ENCODE measurements at places on chromosomes 4 and X.

DNA sequence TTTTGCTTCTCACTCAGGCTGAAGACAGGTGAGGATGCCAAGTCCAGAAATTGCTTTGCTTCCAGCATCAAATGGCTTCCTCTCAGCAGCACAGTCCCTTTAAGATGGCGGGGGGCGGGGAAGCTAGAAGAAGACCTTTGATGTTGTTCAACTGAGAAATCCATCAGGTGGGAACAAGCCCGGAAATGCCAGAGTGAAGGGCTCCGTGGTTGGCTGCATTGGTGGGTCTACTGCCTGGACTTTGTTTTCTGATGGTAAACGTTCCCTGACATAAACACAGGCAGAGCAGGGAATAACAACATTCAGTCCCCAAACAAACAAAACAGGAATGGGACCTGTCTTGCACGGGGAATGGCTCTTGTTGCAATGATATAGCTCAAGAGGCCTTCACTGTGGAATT is 37.3 kb downstream of the APLN start:
- no peak for DNase-seq

GRCh38 chr4:41213625-41214135 is 662 bp downstream of the APBB2 start:
- DNase-seq: no peak

DNA sequence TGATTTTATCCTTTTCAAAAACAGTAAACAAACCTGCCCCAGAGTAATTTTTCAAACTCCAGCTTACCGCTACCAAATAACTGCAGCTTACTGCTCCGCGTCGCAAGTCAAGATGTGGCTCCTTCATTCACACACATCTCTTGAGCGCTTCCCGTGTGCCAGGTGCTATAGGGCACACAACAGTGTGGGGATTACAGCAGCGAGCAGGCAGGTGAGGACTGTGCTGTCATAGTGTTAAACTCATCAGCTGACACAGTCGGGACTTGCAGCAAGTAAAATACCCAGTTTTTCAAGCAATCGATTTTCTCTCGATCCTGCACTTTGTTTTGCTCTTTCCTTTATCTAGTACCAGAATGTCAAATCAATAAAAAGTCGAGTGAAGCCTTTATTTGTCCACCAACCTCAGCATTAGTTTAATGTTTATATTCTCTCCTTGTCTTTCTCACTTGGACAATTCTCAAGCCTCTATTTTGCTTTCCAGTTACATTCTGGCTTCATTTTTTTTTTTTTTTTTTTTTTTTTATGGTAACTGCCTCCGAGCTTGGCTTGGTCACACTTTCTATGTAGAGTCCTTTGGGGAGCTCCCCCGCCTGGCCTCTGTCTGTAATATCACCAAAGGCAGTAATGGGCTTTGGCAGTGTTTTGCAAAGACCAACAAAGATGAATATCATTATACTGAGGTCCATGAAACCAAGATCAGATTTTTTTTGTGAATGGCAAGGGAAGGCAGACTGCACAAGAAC is 8.3 kb upstream of the ASB5 start:
- no peak for DNase-seq

DNA sequence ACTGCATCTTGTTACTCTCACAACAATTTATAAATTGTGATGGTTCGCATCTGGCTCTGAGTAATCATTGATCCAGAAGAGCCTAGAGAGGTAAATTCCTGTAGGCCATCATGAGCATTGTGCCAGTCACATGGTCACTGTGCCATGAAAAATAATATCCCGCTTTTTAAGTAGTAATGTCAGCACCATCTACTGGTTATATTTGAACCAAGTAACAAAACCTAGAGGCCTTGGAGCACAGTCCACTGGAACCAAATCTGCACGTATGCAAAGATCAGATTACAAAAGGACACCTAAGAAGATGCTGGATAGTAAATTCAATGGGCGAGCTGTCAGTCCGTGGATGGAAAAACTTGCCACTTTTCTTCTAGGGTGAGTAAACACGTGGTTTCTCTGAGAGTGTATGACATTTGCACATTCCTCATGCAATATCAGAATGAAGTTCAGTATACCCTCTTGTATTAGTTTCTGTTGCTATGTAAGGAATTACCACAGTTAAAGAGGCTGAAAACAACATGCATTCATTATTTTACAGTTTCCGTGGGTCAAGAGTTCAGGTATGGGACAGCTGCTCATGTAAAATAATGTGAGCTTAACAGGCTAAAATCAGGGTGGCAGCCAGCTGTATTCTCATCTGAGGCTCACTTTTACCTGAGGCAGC is 26.8 kb downstream of the FAM114A1 start:
- no peak for DNase-seq

- DNase-seq: no peak
These were observed 733 bp upstream of the NAA15 start for GRCh38 chr4:139300431-139301112.

- DNase-seq: no peak
These were observed 16.4 kb downstream of the TASL start for GRCh38 chrX:30561191-30561590.

- no peak for DNase-seq
These were observed 246.8 kb downstream of the ADGRL3 start for GRCh38 chr4:61446941-61447340.

GRCh38 chr4:115154826-115155225 is 41.4 kb upstream of the NDST4 start:
- peak; percentile 20 for DNase-seq

Data from cerebellar nuclear complex (tissue), 1 donor.